ENCODE measurements at places on chromosomes 1 and 21. TPM values are rescaled to one million over a fixed set of nuclear protein-coding genes. Genes with fewer than 3 reads are reported as not detected.

GRCh38 chr1:240575981-240576662 lies 35.8 kb downstream of the GREM2 start:
- peak; percentile 28 for DNase-seq

DNA sequence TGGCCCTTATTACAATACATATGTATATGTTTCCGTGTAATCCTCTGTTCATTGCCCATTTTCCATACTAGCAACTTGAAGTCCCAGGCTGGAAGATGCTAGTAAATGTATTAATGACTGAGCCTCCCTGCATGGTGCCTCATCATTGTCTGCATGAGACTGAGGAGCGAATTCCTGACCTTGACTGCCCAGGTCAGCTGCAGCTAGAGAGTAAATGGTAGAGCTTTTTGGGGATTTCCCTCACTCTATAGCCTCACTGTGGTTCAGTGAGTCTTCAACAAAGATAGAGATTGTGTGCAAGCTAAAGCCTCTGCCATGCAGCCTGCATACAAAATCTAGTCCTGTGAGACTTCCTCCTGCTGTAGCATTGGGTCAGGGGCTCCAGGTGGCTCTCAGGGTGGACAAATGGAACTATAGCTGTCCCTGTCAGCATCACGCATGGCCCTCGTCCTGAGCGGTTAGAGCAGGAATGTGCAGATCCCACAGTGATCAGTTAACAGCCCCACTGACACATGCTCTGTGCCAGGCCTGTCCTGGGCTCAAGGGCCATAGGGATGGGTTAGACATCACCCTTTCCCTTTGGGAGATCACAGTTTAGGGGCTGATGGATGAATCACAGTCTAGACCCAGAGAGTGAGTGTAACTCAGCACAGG lies 741.7 kb downstream of the MATN1 start:
- no peak for DNase-seq

EPS8L3 gene
- total RNA-seq, result not detected

GRCh38 chr1:180617774-180618395 lies 13.9 kb upstream of the XPR1 start:
- DNase-seq, result no peak

IL12RB2 gene
- total RNA-seq, result 17.3 TPM

FAM163A gene
- total RNA-seq, result not detected

DNA sequence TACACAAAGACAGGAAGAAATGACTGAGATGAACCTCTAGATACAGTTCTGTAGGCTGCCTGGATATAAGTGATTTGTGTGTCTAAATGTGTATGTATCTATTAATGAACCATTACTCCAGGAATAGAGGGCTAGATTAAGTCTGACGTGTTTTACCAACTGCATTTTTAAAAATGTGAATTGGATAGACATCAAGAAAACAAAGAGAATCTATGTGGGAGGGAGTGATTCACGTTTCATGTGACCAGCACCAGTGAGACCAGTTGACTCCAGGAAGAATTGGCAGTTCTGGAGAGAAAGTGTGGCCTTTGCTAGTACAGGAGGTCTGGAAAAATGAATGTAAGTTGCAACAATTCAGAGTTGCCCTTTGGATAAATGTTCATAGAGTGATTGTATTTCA lies 53.4 kb upstream of the RGS21 start:
- no peak for DNase-seq

TNFRSF14 gene
- 86.5 TPM for total RNA-seq

- no peak for DNase-seq
Measured at GRCh38 chr1:197341626-197342025, 73.6 kb downstream of the CRB1 start.

All from activated CD8-positive, alpha-beta T cell treated with anti-CD3 and anti-CD28 coated beads, Interleukin-2, amount 10 ng/mL, durations not matched to agents 7 days and 5 days (primary cell).